ENCODE measurements at places on chromosomes 1 and 21. TPM values are rescaled to one million over a fixed set of nuclear protein-coding genes. Genes with fewer than 3 reads are reported as not detected.

DNA sequence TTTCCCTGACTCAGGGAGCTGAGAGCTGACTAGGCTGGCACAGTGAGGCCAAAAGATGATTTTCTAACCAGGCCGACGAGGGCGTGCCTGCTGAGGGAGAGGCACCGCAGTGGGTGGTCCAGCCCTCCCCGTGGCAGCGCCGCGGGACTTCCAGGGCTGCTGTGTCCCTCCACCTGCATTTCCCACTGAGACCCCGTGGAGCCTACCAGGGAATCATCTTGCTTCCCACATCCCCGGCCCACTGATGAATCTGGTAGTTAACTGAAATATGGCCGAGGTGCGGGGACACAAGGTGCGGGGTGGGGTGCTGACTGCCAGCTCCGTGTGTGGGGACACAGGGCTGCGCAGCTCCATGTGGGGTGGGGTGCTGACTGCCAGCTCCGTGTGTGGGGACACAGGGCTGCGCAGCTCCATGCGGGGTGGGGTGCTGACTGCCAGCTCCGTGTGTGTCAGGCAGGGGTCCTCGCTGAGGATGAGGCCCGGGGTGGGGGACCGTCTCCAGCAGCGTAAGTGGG is 10.4 kb downstream of the WRAP73 start:
- peaks cover 42% of the 10 kb centered on the region for H3K36me3 ChIP-seq
- H3K27ac ChIP-seq, result no peak overlapping the region
- no peak overlapping the region for H3K4me3 ChIP-seq

- peaks cover 10% of the 10 kb centered on the region for H3K27me3 ChIP-seq
- H3K4me3 ChIP-seq, result no peak overlapping the region
- no peak overlapping the region for H3K27ac ChIP-seq
- DNase-seq, result no peak
- no peaks in the 10 kb centered on the region for H3K4me1 ChIP-seq
Observed at GRCh38 chr1:152348447-152348846, 11.4 kb downstream of the FLG2 start.

DNA sequence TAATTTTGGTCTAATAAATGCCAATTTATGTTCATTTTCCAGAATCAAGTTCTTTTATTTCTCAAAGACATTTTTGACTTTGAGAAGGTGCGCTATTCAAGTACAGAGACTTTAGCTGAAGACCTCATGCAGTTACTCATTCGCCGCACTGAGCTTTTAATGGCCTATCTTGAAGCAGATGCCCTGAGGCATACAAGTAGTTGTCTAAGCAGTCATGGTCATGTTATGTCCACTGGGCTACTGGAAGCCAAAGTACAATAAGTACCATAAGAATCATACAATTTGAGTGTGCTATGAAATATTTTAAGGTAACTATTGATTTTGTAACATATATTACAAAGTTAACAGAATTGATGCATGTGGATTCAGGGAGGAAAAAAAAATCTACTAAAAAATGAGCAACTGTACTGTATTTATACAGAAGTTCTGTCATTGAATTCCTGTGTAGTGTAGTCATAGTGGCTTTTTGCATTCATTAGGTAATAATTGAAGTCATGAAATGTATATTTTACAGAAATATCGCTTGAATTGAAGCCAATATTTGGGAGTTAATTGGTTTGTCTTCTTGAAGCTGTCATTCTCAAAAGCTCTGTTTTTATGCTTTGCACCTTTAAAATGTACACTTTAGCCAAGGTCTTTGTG is 13.5 kb upstream of the NEXN start:
- peaks cover 15% of the 10 kb centered on the region for H3K36me3 ChIP-seq
- H3K27ac ChIP-seq, result no peak overlapping the region
- H3K27me3 ChIP-seq, result no peaks in the 10 kb centered on the region
- no peak overlapping the region for H3K4me3 ChIP-seq

- no peak for DNase-seq
- no peak overlapping the region for H3K27ac ChIP-seq
- no peaks in the 10 kb centered on the region for H3K36me3 ChIP-seq
- no peak overlapping the region for H3K4me3 ChIP-seq
- H3K27me3 ChIP-seq, result no peaks in the 10 kb centered on the region
Observed at GRCh38 chr1:227583354-227583753, 20.0 kb downstream of the ZNF678 start.

- H3K27ac ChIP-seq, result no peak overlapping the region
- no peaks in the 10 kb centered on the region for H3K27me3 ChIP-seq
- no peak overlapping the region for H3K4me3 ChIP-seq
Observed at GRCh38 chr1:47424336-47424982, 8.4 kb downstream of the FOXE3 start.

DNA sequence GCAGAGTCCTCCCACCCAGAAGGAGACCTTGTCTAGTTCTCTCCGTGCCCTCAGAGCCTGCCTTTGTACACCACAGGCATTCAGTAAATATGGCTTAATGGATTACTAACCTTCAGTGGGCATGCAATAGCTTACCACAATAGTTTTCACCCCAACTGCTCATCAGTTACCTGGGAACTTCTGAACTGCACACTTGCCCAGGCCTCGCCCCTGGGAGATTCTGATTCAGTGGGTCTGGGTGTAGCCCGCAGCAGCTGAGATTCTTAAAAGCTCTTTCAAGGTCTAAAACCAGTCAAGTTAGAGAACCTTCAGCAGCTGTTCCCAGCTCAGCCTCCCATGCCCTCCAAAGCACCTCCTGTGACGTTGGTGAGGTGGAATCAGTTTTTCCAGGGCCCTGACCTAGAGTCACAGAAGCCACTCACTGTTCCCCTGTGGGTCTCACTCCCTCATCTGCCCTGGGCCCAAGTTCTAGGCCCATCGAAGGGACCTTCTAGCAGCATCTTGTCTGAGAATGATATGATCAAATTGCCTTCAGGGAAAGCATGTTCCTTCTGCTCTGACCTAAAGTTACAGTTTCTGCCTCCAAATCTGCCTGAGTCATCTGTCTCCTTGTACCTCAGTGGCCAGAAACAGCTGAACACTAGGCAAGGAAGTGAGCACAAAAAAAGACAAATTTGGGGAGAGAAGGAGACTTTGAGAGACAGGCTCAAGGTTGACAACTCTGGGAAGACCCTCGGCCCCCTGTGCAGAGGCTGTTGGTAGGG is 10.8 kb downstream of the ASAP3 start:
- no peak overlapping the region for H3K4me3 ChIP-seq
- H3K4me1 ChIP-seq, result no peaks in the 10 kb centered on the region
- no peak for DNase-seq
- no peaks in the 10 kb centered on the region for H3K27me3 ChIP-seq

The APOBEC4 gene
- total RNA-seq, result not detected

The NEGR1 gene
- 0.55 TPM for total RNA-seq

The DSTYK gene
- 9.9 TPM for total RNA-seq

Data from natural killer cell (primary cell).